ENCODE measurements at places on chromosomes 12 and 14. TPM values are rescaled to one million over a fixed set of nuclear protein-coding genes. Genes with fewer than 3 reads are reported as not detected.

DDN gene
- total RNA-seq, result 0.19 TPM

- no peak for DNase-seq
Measured at GRCh38 chr12:32893043-32893442, 3.5 kb downstream of the PKP2 start.

DNA sequence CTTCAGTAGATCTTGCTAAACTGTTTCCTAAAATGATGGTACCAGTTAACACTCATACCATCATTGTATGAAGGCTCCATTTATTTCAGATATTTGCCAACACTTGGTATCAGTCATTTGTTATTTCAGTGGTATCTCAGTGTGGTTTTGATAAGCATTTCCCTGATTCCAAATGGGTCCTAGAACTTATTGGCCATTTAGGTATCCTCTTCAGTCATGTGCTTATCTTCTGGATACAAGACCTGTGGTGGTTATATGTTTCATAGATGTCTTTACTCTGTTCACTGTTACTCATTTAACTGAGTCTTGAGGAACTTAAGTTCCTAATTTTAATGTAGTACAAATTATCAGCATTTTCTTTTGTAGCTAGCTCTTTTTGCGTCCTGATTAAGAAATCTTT, 13.5 kb downstream of the SINHCAF start:
- no peak for DNase-seq

DNA sequence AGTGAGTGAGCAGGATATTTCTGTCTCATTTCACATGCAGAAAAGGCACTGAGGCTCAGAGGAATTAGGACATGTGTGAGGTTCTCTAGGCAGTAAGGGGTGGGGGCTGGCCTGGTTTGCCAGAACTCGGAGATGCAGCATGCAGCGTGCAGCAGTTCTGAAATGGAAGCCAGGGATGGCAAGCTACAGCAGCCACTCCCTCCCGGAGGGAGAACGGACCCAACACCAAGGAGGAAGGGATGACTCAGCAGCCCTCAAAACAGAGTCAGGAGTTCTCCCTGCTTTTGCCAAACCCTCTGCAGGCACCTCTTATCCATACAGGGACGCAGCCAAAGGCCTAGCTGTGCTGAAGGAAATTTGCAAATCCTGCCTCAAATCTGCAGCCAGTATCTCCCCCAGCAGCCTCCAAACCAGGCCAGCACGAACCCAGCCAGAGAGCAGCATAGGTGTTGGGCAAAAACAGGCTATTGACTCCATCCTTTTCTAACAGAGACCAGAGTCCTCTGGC, 10.3 kb upstream of the SERPINA3 start:
- DNase-seq, result peak; percentile 67

GRCh38 chr12:93876360-93876759, 199.2 kb downstream of the CRADD start:
- no peak for DNase-seq

DNA sequence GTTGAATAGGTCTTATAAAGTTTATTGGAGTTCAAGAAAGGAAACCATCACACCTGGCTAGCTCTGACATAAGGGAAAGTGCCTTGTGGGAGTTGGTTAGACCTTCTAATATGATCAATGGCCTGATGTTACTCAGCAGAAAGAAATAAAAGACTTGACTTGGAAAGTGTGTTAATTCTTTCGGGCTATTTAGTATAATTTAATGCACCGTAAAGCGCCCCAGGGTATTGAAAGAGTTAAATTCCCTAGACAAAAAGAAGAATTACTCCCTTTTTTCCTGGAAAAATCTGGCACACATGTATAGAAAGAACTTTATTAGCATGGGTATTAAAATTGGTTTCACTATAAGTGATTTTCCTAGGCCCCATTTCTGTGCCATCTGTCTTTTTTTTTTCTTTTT, 1125.7 kb upstream of the FLRT2 start:
- DNase-seq, result no peak

DNA sequence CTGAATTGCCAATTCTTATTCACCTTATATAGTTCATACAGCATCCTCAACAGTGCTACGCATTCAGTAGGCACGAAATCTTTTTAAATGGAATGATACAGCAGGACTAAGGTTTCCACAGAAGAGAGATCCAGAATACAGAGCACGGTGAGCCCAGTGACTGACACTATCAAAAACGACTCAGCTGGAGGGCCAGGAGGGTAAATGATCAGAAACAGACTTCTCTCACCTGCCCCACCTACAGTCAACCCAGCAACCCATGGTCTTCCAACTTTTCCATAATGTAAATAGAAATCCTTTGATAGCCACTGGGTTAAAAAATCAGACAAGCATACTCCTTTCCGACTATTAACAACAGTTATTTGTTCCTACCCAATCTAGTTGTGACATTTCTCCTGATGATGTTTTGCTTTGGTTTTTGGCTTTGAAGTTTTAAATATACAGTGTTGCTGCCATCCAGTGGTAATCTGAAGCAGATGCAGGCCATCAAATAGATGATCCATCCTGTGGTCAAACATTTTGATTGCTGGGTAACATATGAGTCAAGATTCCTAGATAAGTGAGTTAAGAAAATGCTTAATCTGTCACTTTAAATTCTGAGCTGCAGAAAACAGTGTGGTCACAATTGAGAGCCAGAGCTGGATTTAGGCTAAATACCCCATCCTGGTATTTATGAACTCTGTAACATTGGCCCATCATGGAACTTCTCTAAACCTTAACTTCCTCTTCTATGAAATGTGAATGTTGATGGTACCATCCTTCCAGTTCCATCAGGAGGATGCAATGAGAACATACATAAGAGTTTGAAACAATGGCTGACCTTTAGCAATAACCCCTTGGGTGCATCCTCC, 42.0 kb downstream of the GPHB5 start:
- no peak for DNase-seq

DNA sequence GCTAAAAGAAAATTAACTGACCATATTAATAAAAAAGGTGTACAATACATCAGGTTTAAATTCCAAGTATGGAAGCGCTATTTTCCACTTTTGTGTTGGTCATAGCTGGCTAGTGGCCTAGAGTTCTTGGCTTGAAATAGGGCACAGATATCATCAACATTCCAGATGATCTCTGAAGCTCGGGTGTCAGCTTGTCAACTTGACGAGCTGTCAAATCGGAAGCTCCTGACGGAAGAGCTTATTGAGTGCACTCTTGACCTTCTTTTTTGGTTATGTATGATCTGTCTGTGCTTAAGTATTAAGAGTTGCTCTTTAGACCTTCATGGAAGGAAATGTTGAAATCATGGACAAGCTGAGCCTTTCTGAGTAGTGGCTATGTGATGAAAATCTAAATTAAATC, 177.9 kb downstream of the APAF1 start:
- DNase-seq, result no peak

CMKLR1 gene
- 5.3 TPM for total RNA-seq

GRCh38 chr12:53428741-53429140, 5.1 kb downstream of the AMHR2 start:
- DNase-seq, result no peak

All from heart right ventricle (tissue), 16 donors.